ENCODE measurements at places on chromosomes 4 and X.

GRCh38 chr4:173457893-173458292 lies 59.0 kb upstream of the SCRG1 start:
- DNase-seq: no peak

DNA sequence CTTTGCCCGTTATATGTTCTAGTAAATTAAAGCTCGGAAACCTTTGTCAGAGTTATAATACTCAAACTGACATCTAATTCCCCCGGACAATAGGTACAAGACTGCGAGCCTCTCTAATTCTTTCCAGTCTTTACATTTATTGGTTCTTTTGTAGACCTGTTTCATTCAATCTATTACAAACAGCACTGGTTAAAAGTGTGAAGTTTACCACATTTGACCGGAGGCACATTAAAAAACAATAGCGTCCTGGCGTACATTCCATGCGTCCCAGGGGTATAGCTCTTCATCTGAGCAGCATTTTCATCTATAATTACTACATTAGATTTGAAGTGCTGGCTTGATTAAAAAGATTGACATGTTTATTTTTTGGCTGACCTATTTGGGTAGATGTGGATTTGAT lies 49.9 kb upstream of the TENM3 start:
- DNase-seq: no peak

GRCh38 chrX:134671294-134671693 lies 13.0 kb upstream of the PLAC1 start:
- no peak for DNase-seq

DNA sequence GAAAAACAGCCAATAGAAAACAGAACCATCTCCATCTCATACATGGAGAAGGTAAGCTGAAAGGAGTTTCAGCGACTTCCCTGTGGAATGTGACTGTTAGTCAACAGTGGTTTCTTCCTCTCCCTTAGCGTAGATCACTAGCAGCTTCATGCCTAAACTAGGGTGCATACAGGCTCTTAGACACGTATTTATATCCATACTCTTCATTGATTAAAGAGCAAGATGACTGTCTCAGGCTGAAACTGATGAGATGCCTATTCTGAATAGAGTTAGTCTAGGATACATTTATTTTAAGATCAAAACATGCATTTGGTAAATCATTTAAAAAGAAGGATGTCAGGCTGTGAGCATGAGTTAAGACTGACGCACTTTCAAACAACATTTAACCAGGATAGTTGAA lies 423.3 kb downstream of the ARHGAP24 start:
- no peak for DNase-seq

DNA sequence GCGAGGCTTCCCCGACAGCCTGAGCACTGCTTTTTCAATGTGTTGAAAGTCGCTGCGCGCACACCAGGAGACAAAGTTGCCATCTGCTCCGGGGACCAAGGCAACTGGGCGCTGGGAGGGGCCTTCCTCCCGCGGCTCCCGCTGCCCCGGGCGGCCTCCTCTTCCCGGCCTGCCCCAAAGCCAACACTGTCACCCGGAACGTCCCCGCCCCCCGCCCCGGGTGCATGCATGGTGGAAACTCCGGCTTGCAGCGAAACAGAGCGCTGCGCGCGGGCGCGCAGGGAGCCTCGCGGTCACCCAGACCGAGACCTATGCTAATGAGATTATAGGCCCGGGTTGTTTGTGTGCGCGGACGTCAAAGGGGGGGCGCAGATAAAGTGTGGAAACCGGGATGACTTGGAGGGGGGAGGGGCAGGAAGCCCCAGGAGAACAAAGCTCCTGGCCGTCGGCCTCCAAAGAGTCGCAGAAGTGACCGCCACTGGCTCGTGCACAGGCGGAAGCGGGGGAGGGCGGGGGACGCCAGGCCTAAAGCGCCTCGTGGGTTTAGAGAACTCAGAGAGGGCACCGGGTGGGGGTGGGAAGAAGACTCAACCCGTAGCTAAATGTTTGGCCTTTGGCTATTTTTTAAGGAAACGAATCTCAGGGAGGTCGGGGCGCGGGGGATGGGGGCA lies 88.8 kb downstream of the BCOR start:
- no peak for DNase-seq

DNA sequence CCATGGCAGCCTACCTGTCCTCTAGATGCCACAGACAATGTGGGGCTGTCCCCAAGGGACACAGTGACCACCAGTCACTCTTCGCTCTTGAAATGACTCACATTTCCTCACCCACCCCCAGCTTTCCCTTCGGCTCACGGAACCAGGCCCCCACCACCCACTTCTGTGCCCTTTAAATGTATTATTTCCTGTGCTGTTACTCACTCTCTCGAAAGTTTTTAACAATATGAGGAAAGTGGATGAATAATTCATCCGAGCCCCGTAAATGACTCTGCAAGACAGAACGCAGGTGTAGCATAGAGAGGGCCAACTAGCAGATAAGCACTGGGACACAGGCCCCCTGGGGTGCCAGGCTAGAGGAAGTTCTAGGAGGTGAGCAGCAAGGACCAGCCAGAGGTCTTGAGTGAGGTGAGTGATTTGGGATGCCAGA lies 179.5 kb upstream of the TBL1X start:
- no peak for DNase-seq

DNA sequence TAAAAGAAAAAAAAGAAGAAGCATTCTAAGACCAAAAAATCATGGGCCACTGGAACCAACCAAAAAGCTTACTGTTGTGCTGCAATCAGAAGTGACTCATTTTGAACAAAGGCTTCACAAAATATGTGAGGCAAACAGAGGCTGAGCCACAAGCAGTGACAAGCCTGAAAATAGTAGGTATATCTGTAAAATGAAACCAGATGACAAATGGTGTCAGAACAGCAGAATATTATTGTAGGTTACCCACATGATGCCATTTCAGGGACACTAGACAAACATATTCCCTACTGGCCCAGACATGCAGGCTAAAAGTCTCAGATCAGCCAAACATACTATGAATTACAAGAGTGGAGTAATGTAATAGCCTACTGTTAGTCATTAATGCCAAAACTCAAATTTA lies 1301.8 kb upstream of the DIAPH2 start:
- DNase-seq: no peak

- DNase-seq: no peak
Observed at GRCh38 chr4:112213091-112213490, 18.5 kb upstream of the AP1AR start.

GRCh38 chr4:118765399-118765798 lies 70.5 kb downstream of the SEC24D start:
- no peak for DNase-seq

DNA sequence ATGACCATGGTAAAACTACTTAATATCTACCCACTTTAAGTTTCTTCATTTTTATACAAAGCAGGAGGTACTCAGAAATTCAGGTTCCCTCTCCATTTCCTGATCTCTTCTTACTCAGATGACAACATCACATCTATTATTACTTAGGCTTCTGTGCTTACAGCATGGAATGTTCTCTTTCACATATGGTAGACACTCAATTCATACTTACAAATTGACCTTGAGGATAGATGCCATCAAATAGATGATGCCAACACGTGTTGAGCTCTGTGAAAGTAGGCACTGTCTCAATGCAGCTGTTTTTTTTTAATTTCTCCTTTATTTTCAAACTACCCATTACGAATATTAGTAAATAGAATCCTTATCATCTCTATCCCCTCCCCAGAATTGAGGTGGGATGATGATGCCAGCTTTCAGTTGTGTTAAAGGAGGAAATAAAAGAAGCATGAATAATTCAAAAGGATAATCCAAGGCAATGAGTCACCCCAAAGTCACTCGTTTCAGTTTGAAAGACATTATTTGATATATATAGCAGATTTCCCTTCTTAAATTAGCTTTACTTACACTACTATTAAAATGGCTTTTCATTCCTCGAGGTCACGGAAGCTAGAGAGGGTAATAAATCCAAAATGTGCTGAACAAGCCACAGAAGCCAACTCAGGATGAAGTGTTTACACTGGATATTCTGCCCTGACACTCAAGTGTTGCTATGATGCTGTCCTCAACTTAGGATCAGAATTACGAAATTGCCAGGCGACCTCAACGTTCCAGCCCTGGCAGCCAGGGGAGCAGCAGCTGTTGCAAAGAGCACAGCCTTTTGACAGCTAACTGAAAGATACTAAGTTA lies 124.2 kb upstream of the EOLA2 start:
- DNase-seq: no peak

- DNase-seq: no peak
Observed at GRCh38 chr4:151991884-151992167, 231.0 kb upstream of the GATB start.

DNA sequence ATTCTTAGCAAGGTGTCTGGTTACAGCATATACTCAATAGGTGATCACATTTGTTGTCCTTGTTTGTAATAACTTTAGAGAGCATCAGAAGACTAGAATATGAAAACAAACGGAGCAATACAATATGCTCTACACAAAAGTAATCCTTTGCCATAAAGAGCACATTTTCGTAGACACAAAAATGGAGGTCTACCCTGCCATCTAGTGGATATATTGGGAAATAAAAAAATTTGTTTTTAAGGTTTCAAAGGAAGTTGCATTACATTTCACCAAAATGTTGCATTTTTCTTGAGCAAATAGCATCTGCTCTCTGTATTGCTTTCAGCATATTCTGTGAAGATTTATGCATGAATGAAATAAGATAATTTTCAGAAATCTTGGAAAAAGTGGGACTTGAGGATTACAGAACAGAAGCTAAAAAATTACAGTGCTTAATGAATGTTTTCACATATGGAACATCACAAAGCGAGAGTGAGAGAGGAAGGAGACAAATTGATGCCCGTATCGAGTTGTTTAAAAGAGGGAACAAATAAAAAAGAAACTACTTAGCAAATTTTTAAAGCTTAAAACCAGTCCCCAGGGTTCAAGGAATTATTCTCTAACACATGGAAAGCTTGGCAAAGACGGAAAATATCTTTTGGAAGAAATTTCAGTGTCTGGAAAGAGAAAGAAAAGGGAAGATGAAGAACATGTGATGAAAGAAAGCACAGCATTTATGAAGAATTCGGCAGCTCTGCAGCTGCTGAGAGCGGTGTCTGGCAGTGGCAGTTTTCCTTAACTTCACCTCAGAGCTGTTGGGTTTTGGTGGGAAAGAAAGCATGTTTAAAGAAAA lies 390.1 kb downstream of the ANKRD50 start:
- no peak for DNase-seq

All from mesothelial cell of epicardium (in vitro differentiated cells).